ENCODE measurements at places on chromosomes 4 and X.

DNA sequence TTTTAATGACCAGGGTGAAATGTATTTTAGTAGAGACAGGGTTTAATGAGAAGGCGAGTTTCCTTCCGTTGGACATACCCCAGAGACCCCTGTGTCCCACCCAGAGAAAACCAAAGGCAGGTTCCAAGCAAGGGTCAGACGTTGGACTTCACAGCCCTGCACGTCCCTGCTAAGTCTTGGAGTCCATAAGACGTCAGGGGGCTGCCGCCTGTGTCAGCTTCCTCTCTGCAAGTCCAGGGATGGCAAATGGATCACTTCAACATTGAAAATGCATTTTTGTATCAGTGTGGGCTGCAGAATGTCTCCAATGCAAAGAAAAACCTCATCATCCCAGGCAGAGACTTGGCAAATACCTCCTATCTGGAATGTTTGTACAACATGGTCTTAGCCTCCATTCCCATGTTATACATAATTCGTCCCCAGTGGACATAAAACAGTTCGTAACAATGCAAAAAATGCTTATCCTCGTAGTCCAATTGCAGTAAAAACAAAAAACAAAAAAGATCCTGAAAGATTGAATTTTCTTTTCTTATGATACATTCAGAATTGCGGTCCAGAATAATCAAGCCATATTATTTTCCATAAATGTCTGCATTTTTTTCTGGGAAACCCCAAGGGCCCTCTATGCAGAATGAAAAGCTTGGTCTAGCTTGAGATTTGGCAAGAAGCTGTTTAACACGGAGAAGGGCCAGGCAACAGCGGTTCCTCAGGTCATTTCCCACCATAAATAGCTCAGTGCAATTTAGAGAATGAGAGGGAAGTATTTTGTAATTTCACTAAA is 190.9 kb downstream of the SHOX start:
- no peak for DNase-seq

DNA sequence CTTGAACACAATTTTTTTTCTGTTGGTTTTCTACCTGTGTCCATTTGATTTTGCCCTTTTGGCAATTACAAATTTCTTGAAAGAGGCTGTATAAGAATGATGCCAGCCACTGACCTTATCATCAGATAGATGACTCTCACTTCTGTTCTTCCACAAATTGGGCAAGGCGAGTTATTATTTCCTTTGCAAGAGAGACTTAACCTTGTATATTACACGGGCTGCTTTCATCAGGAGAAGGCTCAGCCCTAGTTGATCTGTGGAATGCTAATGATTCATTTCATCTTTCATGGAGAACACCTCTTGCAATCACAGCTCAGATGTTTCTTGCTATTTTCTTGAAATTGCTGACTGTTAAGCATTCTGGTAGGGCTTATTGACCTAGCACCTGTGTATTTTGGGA is 1155.4 kb downstream of the STIM2 start:
- DNase-seq: no peak

DNA sequence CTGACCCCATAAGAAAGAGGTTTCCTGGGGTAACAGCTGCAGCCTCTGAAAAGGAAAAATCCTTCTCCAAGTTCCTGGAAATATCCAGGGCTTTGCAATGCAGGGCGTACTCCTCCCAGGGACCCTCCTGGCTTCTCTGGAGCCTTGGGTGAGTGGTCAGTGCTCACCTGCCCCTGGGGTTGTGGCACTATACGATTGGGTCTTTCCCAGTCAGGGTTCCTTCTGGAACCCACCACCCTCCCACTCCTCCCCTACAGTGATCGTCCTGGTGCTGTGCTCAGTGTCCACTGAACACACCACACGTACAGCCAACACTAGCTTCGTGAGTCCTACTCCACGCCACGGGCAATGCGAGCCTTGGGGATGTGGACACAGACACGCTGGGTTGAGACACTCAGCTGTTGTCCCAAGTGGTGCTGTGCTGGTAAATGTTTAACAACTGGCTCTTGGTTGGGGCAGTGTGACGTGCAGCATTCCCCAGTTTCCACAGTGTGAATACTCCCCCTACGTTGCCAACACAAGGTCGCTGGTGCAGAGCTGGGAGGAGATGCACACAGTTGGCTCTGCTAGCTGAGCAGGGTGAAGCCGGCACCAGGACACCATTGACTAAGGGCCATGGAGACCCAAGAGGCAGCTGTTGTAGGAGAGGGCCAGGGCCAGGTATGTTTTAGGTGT is 65.4 kb downstream of the HTRA3 start:
- DNase-seq: no peak

DNA sequence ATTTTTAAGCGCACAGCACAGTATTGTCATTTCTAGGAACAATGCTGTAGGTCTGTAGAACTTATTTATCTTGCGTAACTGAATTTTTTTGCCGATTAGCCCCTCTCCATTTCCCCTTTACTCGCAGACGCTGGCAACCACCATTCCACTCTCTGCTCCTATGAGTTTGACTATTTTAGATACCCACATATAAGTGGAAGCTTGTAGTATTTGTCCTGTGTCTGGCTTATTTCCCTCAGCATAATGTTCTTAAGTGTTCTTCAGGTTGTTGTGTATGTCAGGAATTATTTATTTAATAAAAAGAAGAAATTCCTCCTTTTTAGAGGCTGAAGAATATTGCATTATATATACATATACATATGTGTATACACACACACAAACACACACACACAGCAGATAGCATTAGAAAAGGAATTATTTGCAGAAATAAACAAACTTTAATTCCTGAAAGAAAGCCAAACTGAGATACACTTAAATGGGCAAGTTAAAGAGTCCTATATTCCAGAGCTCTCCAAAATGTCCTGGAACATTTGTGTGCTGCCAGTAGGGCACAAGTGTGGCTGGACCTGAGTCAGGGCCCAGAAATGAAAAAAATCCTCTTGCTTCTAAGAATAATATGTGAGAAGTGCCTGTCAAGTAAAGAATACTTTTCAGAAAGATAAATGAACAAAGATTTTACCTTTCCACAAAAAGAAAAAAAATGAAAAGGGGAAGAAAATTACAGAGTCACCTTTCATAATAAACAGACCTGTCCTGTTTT is 4.5 kb upstream of the ZNF330 start:
- DNase-seq: no peak

- DNase-seq: peak; percentile 5
Measured at GRCh38 chrX:149074398-149074797, 430.7 kb downstream of the IDS start.

DNA sequence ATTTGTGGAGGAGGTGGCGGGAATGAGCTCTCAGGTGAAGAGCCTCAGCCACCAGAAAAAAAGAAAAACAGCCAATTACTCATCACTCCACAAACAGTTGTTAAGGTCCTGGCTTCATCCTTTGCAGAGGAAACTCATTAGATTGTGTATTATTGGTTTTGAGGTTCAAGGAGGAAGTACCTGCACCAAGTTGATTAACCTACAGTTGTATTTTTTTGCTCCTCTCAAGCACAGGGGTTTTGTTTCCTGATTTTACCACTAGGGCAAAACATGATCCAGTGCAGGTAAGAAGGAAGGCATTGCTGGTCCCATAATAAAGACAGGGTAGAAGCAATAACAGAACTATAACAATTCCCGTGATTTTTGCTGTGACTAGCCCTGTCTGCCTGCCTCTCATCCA is 84.0 kb upstream of the QRFPR start:
- DNase-seq: no peak

DNA sequence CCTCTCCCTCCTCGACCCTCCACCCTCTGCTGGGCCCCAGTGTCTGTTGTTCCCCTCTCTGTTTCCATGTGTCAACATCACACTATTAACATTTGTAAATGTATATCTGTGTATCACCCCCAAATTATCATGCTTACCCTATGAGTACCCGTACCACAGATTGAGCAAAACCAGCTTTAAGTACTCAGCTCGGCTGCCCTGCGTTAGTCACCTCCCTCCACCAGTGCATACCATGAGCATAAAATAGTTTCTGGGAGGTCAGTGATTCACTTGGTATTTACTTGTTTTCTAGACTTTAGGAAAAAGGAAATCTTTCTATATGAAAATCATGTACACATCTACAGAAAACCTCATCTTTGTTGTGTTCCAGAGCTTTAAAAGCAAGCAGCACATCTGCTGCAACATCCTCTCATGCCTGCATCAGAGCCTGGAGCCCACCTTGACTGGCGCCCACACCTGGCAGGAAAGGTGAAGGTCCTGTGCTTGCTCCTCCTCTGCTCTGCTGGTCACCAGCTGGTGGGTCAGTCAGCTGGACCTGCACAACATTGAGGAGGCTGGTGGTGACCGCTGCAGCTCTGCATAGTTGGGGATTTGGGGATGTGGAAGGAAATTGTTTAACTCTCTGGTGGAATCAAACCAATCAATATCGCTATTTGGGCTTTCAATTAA is 214.4 kb upstream of the KLF3 start:
- no peak for DNase-seq
